Smooth muscle cell of the umbilical artery (primary cell): ENCODE measurements at places on chromosomes 6 and 20. TPM values are rescaled to one million over a fixed set of nuclear protein-coding genes. Genes with fewer than 3 reads are reported as not detected.

Gene CNKSR3
- total RNA-seq: 1.2 and 3.0 TPM in 2 replicates

Gene CLVS2
- under 0.01 TPM in 1 of 2 replicates, not detected in the other for total RNA-seq

Gene ZNF165
- total RNA-seq: 0.18 and 0.30 TPM in 2 replicates

Gene OOEP
- total RNA-seq: not detected in 2 replicates

Gene TOX2
- total RNA-seq: 2.1 and 2.2 TPM in 2 replicates
